Stimulated activated CD4-positive, alpha-beta T cell treated with anti-CD3 and anti-CD28 coated beads, Interleukin-4, amount 100 ng/mL, for 4 hours (primary cell): ENCODE measurements at places on chromosomes 3 and 15.

GRCh38 chr3:166837535-166837934 lies 542.6 kb downstream of the ZBBX start:
- no peak for DNase-seq

GRCh38 chr3:83849106-83849730 lies 1109.6 kb upstream of the CADM2 start:
- DNase-seq: no peak

DNA sequence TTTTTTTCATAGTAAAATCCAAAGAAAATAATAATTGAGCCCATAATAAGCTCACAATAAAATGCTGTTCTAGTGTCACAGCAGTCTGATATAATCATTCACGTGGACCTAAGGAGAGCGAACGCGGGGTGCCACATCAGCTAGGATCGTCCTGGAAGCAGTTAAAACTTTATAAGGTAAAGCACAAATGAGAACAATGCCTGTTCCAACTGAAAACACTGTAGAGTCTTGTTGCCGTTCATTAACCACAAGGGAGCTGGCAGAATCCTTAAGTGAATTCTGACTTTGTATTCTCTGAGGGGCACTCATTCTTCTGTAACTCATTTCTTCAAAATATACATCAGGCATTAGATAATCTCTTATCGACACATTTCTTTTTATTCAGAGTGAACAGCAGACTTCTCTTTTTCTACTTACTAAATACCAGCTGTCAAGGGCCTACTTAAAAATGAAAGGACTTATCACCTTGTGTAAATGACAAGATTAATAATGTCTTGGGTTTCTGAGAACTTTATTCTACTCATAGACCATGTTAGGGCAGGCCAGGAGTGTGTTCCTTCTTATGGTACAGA lies 524.6 kb downstream of the MECOM start:
- DNase-seq: no peak

GRCh38 chr3:101204246-101204645 lies 116.1 kb downstream of the IMPG2 start:
- DNase-seq: no peak

DNA sequence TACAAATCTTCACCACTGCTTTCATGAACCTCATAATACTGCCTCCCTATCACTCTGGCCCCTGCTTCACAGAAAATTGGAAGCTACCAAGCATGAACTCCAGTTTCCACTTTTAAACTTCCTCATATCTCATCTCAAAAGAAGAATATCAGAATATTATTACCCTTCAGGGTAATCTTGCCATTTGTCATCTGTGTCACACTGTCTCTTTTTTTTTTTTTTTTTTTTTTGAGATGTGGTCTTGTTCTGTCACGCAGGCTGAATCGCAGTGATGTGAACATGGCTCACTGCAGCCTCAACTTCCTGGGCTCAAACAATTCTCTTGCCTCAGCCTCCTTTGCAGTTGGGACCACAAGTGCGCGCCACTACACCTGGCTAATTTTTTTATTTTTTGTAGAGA lies 80.4 kb upstream of the TCF12 start:
- DNase-seq: no peak

GRCh38 chr3:116374901-116375300 lies 70.4 kb downstream of the LSAMP start:
- DNase-seq: no peak

DNA sequence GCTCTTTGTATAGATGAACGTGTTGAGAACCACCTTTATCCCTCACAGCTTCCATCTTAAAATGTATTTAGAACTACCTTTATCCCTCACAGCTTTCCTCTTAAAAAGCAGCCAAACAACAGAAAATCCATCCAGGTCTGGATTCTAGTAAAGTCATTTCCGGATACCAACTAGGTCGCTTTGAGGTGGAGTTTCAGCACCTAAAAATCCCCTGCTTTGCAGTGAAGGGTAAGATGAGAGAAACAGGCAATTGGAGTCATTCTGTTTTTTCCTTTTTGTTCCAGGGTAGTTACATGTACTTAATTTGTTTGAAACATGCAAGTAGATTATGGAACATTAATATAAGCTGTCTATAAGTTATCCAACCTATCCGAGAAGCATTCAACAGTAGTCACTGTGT lies 192.0 kb downstream of the UBE2E2 start:
- DNase-seq: no peak

GRCh38 chr3:72231439-72232196 lies 446.7 kb upstream of the PROK2 start:
- DNase-seq: no peak
